ENCODE measurements at places on chromosomes 6 and 20. TPM values are rescaled to one million over a fixed set of nuclear protein-coding genes. Genes with fewer than 3 reads are reported as not detected.
A peak's percentile ranks its signal among the peaks of the same experiment; 100 is the strongest.

GRCh38 chr6:13014504-13015378, 298.2 kb downstream of the PHACTR1 start:
- no peak for DNase-seq
- peaks cover 6% of the 10 kb centered on the region for H3K4me1 ChIP-seq
- H3K36me3 ChIP-seq: no peaks in the 10 kb centered on the region
- H3K4me3 ChIP-seq: no peak overlapping the region
- H3K27ac ChIP-seq: no peak overlapping the region
- peaks cover 61% of the 10 kb centered on the region for H3K27me3 ChIP-seq

- no peaks in the 10 kb centered on the region for H3K4me1 ChIP-seq
- H3K36me3 ChIP-seq: no peaks in the 10 kb centered on the region
- no peaks in the 10 kb centered on the region for H3K27me3 ChIP-seq
- H3K4me3 ChIP-seq: no peak overlapping the region
- DNase-seq: no peak
Observed at GRCh38 chr6:145532361-145532760, 203.0 kb downstream of the EPM2A start.

GRCh38 chr6:157223021-157223430, 100.3 kb downstream of the TMEM242 start:
- no peaks in the 10 kb centered on the region for H3K36me3 ChIP-seq
- H3K27ac ChIP-seq: peak overlapping the region; percentile 82
- no peak overlapping the region for H3K4me3 ChIP-seq
- H3K4me1 ChIP-seq: peaks cover 49% of the 10 kb centered on the region
- DNase-seq: no peak

DNA sequence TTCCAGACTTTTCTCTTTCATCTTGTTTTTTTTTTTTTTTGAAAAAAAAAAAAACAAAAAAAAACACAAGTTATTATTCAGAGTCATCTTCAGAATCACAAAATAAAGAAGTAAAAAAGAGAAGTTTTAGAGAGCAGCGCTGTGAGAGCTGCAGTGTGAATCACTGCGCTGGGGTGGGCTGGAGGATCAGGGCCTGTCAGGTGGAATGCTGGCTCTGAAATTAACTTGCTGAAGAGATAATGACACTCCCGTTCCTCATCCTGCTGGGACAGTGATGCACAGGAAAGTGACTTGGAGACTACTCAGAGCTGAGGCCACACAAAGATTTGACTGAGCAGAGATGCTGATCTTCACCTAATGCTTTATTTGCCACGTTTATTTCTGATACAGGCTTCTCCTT, 42.7 kb upstream of the CLDN20 start:
- no peaks in the 10 kb centered on the region for H3K27me3 ChIP-seq
- H3K27ac ChIP-seq: no peak overlapping the region
- peaks cover 14% of the 10 kb centered on the region for H3K4me1 ChIP-seq
- H3K4me3 ChIP-seq: no peak overlapping the region
- DNase-seq: no peak
- no peaks in the 10 kb centered on the region for H3K36me3 ChIP-seq

DNA sequence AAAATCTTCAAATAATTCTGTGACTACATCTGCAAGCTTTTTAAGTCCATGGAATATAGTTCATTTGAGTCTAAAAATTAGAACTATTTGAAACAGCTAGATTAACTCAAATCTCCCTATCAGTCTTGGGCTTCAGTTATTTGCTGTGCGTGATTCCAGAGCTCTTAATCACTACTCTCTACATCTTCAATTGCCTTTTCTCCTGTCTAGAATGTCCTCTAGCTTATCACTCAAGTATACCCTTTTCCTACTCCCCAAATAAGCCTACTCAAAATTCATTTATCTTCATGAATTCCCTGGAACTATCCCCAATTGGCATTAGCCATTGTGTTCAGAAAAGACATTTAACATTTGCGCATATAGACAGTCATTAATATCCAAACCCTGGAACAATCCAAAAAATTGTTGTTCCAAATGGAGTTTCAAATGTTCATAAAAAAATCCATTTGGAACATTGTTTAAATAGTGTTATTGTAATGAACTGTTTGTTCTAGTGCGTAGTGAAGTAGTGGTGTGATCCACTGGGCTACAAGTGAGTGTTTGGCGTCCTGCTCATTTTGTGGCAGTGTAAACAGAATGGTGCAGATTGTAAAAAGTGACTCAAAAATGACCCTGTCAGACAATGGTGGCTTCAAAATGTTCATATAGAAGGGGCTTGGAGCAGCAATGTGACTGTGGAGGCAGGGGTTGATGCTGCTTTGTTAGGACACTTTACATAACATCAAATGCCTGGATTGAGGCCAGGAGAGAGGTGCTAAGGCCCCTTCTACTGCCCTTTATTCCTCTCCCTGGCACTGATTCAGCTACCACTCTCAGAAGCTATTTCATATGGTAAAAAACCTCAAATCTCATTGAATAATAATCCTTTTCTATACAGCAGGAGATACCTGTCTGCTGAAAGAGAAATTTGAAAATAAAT, 122.3 kb downstream of the KIF6 start:
- DNase-seq: no peak
- no peak overlapping the region for H3K27ac ChIP-seq
- H3K36me3 ChIP-seq: no peaks in the 10 kb centered on the region

DNA sequence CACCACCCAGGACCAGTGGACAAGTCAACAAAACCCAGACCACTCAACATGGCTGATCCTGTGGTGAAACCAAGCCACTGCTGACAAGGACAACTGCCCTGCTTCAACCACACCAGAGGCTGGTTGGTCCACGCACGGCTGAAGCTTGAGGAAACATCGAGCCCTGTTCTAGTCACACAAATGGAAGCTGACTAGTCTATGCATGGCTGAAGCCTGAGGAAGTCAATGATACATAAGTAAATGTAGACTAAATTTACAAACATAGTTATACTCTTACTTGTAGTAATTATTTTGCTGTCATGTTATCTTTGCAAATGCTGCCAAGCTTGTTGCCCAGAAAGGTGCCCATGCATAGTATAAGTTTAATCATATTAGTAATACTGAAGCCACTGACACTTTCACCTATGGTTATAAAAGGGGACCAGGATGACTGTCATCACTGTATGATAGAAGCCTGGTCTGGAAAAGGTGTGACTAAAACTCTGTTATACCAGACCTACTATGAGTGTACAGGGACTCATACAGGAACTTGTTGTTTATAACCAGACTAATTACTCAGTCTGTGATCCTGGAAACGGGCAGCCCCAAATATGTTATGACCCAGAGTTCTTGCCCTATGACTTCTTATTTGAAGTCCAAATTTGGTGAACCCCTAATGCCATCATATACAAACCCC, 5.6 kb downstream of the IL22RA2 start:
- no peak overlapping the region for H3K27ac ChIP-seq
- no peak overlapping the region for H3K4me3 ChIP-seq
- peaks cover 41% of the 10 kb centered on the region for H3K4me1 ChIP-seq

DNA sequence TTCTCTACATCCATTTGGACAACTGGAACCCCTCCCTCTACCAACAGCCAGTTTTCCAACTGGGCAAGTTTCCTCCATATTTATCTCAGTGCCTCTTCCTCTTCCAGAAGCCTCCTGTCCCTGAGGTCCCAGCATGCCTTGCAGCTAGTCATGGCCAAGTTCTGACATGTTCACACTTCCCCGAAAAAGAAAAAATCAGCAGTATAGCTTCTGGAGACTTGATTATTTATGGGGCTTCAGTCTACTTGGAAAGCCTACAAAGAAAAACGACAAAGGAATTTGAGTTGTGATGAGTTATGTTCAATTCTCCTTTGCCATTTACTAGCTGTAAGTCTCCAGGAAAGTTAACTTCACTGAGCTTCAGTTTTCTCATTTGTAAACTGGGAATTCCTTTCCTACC, 406.5 kb downstream of the MAFB start:
- H3K36me3 ChIP-seq: no peaks in the 10 kb centered on the region
- H3K27me3 ChIP-seq: no peaks in the 10 kb centered on the region
- H3K27ac ChIP-seq: no peak overlapping the region
- no peaks in the 10 kb centered on the region for H3K4me1 ChIP-seq

- no peak for DNase-seq
- no peaks in the 10 kb centered on the region for H3K36me3 ChIP-seq
- H3K4me1 ChIP-seq: peaks cover 4% of the 10 kb centered on the region
- peaks cover 6% of the 10 kb centered on the region for H3K27me3 ChIP-seq
- no peak overlapping the region for H3K27ac ChIP-seq
- H3K4me3 ChIP-seq: no peak overlapping the region
Observed at GRCh38 chr6:143692696-143693095, 14.9 kb downstream of the PHACTR2 start.

GRCh38 chr6:75986935-75987334, 85.5 kb downstream of the IMPG1 start:
- H3K4me3 ChIP-seq: no peak overlapping the region
- no peak for DNase-seq
- no peak overlapping the region for H3K27ac ChIP-seq
- no peaks in the 10 kb centered on the region for H3K4me1 ChIP-seq
- no peaks in the 10 kb centered on the region for H3K27me3 ChIP-seq

DNA sequence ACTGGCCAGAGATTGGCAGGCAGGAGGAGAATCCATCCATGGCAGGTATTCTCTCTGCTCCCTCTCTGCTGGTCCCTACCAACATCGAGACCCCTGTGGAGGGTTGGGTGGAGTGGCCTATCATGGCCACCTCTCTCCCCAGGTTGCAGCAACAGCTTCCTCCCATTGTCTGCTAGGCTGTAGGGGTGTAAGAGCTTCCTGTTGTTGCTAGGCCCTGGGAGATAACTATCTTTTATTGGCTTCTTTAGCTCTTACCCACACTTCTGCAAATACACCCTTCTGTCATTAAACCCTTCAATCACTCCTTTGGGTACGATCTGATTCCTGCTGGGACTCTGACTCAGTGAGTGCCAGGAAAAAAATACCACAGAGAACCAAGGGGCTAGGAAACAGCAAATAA, 66.6 kb upstream of the FAM184A start:
- H3K36me3 ChIP-seq: peaks cover 16% of the 10 kb centered on the region
- no peak for DNase-seq

DNA sequence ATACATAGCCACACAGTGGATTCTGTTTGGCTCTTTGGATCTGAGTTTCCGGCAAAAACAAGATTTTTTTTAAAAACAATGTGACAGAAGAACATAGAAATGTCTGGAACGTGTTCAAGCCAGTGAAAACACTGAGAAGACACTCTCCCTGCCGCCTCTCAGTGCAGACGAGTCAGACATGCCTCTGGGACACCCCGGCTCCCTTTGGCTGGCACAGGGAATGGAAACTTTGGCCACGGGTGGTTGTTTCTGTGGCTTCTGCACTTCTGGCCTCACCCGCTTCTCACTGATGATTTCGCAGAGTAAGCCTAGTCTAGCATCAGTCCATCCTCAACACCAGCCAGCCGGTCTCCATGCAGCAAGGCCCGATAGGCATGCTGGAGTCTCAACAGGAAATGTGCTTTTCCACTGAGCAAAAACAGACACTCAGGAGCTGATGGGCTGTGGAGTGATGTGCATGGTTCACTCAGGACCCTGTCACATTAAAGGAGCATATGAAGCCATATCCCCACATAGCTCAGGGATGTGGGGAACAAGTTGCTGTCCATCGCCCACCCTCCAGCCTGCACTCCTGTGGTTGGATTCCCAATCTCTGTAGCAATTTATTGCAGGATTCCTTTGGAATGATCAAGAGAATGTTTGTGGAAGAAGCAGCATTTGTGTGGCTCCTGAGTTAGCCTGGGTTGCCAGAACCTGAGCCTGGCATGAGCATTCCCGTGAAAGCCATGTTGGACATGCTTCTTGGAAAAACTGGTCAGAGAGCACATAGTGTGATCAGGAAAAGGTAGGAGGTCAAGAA, 262.0 kb upstream of the RIN2 start:
- no peaks in the 10 kb centered on the region for H3K27me3 ChIP-seq
- H3K36me3 ChIP-seq: no peaks in the 10 kb centered on the region
- no peak overlapping the region for H3K4me3 ChIP-seq
- DNase-seq: no peak

DNA sequence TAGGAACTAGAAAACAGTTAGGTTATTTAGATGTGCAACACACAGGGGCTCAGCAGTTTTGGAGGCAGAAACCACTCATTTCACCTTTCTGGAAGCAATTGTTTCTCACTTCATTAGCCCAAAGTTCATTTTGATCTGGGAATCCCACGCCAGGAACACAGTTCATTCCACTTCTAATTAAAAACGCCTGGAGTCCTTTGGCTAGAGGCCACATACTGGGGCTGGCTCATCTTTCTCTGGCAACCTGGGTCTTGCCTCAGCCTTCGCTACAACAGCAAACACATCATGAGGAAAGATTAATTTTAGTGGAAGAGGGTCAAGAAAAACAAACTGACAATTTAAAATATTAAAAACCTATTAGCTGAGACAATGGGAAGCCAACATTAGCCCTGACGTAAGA, 69.7 kb downstream of the RFPL4B start:
- no peak for DNase-seq
- H3K4me3 ChIP-seq: no peak overlapping the region
- H3K36me3 ChIP-seq: no peaks in the 10 kb centered on the region

GRCh38 chr6:163327165-163327880, 87.2 kb upstream of the QKI start:
- DNase-seq: no peak
- H3K27ac ChIP-seq: no peak overlapping the region
- H3K4me3 ChIP-seq: no peak overlapping the region

DNA sequence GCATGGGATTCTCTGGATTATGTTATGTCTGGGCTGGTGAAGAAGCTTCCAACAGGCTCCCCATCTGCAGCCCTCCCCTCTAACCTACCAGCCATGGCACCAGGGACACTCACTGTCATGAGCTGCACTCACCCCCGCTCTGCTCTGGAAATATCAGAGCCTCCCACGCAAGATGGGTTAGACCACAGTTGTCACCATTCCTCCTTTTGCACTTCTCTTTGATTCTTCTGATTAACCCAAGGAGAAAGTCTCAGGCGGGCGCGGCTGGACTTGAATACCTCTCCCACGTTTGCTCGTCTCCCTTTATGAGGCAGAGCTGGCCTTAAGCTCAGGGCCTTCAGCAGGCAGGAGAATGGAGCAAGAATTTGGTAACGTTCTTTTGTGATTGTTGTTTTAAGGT, 128.1 kb downstream of the CEBPB start:
- no peak for DNase-seq
- H3K4me1 ChIP-seq: peaks cover 3% of the 10 kb centered on the region
- no peak overlapping the region for H3K4me3 ChIP-seq
- H3K27ac ChIP-seq: no peak overlapping the region
- no peaks in the 10 kb centered on the region for H3K36me3 ChIP-seq
- H3K27me3 ChIP-seq: peaks cover 40% of the 10 kb centered on the region

The NMBR gene
- total RNA-seq: not detected

The EFCAB8 gene
- 1.0 TPM for total RNA-seq

The ELOVL2 gene
- total RNA-seq: not detected

The GRIK2 gene
- total RNA-seq: not detected

The MAPK13 gene
- total RNA-seq: 42.6 TPM

The RAD21L1 gene
- total RNA-seq: 0.18 TPM

The SLC17A9 gene
- 57.8 TPM for total RNA-seq

The METTL24 gene
- total RNA-seq: not detected

The CCM2L gene
- not detected for total RNA-seq

Measured in activated CD8-positive, alpha-beta T cell treated with anti-CD3 and anti-CD28 coated beads, Interleukin-2, amount 10 ng/mL, durations not matched to agents 7 days and 5 days (primary cell).